ENCODE measurements at places on chromosomes 7 and 10.
A peak's percentile ranks its signal among the peaks of the same experiment; 100 is the strongest.

DNA sequence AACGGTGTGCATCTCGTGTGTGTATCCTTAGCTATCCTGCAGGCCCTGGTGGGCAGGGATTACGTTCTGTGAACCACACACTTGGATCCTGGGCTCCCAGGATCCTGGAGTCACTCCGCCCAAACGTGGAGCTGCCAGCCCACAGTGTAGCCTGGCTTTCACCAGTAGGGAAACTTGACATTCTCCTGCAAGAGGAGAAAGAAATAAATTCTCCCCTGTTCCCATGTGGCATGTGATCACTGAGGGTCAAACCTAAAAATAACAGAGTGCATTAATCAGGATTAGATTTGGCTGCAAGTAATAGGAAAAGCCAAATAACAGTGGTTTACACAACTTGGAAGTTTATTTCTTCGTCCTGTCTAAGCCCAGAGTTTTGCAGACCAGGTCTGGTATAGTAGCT is 32.3 kb downstream of the PALD1 start:
- no peak for DNase-seq

DNA sequence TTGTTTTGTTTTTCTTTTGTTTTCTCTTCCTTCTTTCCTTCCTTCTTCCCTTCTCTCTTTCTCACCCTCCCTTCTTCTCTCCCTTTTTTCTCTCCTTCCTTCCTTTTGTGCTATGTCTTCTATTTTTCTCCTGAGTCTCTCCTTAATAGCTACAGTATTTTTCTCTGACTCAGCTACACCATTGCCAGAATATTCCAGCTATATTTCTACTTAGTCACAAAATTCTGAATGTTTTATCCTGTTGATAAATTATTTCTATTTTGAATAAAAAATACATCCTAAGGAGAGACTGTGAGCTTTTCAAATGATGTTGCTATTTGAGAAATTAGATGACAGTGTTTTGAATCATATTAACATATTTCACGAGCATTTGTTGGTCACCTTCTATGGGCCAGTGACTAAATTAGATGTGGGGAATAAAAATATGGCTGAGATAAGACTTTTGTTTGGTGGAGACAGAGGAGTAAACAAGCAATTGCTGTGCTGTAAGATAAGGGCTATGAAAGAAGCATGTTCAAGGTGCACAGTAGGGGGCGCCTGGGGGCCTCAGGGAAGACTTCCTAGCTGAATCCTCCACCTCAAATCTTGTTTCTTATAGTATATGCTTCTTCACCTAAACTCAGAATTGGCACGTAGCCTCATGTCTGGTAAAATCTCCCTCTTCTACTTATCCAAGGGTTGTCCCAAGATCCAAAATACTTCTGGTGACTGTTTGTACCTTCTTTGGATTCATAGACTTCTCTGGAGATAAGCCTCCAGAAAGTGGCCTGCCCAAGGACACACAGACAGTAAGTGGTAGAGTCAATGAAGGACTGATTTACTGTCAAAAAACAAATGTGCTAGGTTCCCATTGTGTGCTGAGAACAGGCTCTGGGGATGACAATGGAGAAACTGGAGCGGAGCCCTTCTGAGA is 115.5 kb upstream of the CREB5 start:
- no peak for DNase-seq

GRCh38 chr10:133199992-133200611 is 29.9 kb upstream of the UTF1 start:
- no peak for DNase-seq

- DNase-seq: no peak
Observed at GRCh38 chr7:94169682-94170081, 165.5 kb upstream of the BET1 start.

GRCh38 chr10:13311177-13311575 is 11.3 kb upstream of the PHYH start:
- peak; percentile 2 for DNase-seq

GRCh38 chr7:151648429-151648828 is 128.7 kb upstream of the RHEB start:
- DNase-seq: no peak

All from foreskin fibroblast (primary cell).